ENCODE measurements at places on chromosomes 2 and 18.

DNA sequence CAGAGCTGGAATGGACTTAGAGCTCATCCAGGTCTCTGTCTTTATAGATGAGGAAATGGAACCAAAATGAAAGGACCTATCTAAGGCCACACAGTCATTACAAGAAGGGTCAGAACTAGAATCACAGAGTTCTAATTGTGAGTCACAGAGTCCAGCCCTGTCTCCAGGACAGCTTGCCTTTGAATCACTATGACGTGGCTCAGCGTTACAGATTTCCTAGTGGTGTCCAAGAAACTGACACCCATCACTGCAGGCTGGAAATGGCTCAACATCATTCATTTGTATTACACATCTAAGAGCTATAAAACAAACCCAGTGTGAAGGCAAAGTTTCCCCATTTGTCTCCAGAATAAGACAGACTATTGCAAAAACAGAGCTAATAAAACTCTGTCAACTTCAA lies 164.3 kb upstream of the SIX2 start:
- no peak for DNase-seq

GRCh38 chr18:76429262-76430126 lies 65.5 kb downstream of the ZNF516 start:
- no peak for DNase-seq

DNA sequence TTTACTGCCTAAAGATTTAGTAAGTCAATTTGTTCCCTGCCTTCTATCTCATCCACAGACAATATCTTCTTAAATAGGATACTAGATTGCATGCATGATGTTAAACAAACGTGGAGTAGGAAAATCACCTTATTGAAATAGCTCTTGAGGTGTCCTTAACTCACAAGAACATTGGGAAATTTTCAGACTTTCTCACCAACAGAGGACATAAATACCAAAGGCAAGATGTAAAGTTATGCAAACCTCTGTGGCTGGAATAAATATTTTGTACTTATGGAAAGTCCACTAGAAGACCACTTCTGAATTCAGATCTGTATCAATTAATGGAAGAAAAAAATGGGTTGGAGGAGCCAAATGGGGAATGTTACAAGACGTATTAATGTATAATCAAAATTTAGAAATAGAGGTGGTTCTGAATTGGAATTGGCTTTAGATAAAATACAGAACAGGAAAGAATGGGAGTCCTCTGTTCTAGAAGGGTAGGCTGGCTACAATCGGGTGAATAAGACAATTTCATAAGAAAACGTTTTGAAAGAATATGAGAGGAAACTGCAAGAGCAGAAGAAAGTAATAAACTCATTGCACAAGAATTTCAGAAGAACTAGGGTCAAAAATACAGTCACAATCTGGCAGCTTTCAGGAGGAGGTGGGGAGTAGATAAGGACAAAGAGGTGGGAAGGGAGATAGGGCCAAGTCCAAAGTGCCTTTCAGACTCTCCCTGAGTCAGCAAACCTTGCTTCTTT lies 69.3 kb upstream of the FN1 start:
- DNase-seq, result no peak

DNA sequence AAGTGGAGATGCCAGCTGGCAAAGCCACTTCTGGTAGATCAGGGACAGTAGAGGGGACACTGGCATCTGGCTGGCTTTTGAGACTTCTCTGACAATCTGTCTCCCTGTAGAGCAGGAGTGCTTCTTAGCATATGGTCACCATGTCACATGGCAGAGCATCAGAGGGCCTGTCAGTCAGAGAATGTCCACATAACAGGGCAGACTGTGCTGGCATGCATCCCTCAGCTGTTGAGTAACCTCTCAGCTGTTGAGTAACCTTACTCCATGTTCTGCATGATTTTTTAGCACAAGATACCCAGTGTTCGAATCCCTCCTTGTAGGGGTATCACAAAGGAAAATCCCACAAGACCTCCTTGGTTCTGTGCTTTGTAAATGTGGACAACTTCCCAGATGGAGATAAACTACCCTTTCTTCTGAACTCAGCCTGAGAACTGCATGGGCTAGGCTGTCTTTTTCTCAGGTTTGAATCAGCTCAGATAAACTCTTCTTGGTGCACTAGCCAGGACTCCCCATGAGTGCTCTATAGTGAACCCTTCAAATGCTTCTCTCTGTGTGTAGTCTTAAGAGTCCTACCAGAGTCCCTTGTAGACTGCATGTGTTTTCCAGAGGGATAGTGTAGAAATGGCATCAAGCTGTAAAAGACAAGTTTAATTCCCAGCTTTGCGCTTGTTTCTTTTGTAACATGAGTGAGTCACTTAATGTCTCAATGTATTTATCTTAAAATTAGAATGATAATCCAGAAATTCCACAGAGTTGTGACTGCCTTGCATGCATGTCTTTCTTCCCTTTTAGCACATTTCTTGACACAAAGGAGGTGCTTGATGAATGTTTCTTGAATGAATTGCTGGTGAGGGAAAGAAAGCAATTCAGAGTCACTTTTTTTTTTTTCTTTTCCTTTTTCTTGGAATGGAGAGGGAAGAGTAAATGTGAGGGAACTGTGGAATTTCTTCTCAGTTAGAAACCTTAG lies 442.3 kb upstream of the HNMT start:
- DNase-seq, result no peak

- no peak for DNase-seq
Measured at GRCh38 chr2:62313449-62314227, 117.7 kb downstream of the B3GNT2 start.

- DNase-seq, result no peak
Measured at GRCh38 chr2:239401881-239402233, 1.0 kb upstream of the HDAC4 start.

GRCh38 chr2:54722641-54723040 lies 821 bp upstream of the EML6 start:
- no peak for DNase-seq

DNA sequence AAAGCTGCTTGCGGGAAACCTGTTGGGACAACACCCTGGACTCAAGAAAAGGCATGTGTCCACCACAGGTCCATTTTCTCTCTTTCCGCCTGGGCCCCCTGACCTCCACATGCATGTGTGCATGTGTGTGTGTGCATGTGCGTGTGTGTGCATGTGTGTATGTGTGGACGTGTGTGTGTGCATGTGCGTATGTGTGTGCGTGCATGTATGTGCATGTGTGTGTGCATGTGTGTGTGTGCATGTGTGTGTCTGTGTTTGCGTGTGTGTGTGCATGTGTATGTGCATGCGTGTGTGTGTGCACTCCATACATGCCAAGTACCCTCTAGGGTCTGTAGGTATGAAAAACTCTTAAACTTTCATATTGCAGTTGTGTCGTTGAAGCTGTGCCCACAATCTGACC lies 16.3 kb downstream of the CAPN14 start:
- no peak for DNase-seq

GRCh38 chr2:223460774-223461211 lies 141.4 kb downstream of the SCG2 start:
- no peak for DNase-seq

GRCh38 chr2:239991689-239992314 lies 33.3 kb downstream of the NDUFA10 start:
- DNase-seq, result peak; percentile 15

- DNase-seq, result no peak
Measured at GRCh38 chr2:101864426-101864825, 127.3 kb upstream of the IL1R2 start.

DNA sequence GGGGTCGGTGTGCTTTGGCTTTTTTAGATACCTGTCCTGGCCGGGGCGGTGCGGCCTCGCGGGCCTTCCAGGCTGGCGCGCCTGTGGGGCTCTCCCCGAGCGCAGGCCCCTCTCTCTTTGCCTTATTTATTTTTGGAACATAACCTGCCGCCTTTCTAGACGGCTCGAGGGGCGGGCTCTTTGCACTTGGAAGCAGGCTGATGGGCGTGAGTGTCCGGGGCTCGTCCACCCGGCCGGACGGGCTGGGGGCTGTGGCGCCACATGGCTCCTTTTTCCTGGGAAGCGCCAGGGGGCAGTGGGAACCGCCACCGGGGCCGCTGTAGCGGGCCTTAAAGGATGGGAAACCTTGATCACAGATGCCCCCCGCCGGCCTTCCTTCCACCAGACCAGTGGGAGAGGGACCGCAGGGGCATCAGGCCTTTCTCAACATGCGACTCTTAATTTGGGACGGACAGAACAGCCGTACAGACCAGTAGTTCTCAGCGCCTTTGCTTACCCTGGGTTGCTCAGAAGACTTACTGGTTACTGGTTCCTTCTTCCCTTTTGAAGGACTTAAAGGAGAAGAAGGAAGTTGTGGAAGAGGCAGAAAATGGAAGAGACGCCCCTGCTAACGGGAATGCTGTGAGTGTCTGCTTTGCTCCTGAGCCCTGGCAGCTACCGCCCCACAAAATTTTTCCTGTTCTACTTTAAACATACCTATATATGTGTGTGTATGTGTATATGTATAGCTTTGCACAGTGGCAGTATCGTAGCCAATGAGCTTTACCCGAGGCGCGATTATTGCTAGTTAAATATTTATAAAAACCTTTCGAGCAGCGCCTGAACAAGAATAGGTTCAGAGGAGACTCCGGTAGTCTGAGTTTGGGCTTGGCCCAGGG lies 2.7 kb downstream of the PTMA start:
- no peak for DNase-seq

DNA sequence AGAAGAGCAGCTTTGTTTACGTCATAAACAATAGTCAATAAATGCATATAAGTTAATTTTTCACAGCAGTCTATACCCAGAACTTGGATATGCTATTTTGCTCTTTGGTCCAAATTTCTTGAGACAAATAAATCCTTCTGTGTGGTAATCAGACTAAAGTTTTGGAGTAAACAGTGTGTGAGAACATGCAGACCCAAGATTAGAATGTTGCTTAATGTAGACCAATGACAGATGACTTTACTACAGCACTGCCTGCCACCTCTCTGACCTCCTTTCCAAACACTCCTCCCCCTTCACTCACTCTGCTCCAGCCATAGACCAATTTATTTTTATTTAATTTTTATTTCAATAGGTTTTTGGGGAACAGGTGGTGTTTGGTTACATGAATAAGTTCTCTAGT lies 115.3 kb upstream of the TANK start:
- DNase-seq, result no peak
